Smooth muscle cell of the brain vasculature (primary cell): ENCODE measurements at places on chromosomes 4 and X.

DNA sequence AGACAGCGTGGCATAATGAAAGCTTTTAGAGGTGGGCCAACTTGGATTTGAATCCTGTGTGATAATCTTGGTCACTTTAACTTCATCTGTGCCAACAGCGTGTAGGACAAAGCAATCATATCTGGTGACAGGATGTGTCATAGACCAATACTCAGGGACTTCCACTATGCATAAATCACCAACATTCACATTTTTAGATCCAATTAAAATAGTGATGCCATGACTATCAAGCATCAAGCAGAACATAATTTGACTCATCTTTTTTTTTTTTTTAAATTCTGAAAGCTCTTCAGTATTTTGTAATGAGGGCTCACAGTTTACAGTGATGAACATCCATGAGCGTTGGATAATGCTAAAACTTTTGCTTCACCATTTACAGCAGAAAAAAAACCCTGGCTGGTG, 27.3 kb upstream of the RAPGEF2 start:
- DNase-seq: no peak

DNA sequence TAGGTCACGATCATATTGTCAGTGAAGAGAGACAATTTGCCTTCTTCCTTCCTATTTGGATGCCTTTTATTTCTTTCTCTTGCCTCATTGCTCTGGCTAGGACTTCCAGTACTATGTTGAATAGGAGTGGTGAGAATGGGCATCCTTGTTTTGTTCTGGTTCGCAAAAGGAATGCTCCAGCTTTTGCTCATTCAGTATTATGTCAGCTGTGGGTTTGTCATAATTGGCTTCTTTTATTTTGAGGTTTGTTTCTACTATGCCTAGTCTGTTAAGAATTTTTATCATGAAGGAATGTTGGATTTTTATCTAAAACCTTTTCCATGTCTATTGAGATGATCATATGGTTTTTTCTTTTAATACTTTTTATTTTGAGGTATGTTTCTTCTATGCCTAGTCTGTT, 152.3 kb upstream of the MAD2L1 start:
- no peak for DNase-seq

DNA sequence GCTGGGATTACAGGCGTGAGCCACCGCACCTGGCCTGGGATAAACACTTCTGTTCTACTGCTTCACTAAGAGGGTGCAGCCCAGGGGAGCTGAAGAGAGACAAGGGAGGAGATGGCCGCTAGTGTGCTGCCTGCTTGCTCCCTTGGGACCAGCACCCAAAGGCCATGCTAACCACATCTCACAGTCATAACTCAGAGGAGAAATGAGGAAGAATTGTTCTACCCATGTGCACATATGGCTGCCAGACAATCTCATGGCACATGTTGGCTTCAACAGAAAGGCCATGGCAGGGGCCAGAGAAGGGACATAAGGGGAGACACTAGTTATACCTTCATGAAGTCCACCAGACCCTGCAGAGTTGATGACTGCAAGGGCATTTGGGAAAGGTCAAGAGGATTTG, 22.4 kb downstream of the CLDN22 start:
- no peak for DNase-seq

DNA sequence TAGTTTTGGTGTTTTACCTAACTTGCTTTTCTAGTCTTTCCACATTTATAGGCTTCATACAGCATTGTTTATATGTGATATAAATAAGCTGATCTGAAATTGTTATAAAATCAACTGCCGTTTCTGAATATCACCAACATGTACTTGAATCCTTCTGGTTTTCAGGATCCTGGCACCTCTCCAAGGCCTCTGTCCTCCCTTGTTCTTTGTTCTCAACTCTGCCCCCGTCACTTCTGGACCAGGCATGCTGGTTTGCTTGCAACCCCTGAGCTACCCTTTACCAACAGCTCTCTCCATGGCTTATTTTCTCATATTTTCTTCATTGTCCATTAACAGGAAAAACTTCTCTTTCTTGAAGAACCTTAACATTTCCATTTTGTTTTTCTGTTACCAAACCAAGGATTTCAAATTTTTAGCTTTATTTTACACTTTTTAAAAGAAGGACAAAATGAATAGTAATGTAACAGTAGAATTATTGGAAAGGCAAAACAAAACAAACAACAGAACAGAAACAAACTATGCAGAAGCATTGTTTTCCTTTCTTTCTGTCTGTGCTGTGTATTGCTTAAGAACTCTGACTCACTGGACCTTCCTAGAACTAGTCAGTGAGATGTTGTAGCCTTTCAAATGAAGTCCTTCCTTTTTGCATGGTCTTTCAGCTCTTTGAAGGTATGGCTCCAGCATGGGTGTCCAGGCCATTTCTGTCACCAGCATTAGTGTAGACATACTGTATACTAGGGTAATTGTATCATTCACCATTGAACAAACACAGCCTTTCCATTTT, 44.8 kb downstream of the BANK1 start:
- peak; percentile 79 for DNase-seq

GRCh38 chrX:67543818-67544217, at the start of gene AR:
Gene AR, plus strand, starts transcription at chrX:67544021. Its CDS starts 1,126 bp downstream, at chrX:67545147.
- no peak for DNase-seq

GRCh38 chr4:6476893-6477292, 4.5 kb upstream of the PPP2R2C start:
- no peak for DNase-seq
